ENCODE measurements at places on chromosomes 13 and 19.

- DNase-seq: no peak
Measured at GRCh38 chr13:78540058-78540457, 63.3 kb downstream of the POU4F1 start.

DNA sequence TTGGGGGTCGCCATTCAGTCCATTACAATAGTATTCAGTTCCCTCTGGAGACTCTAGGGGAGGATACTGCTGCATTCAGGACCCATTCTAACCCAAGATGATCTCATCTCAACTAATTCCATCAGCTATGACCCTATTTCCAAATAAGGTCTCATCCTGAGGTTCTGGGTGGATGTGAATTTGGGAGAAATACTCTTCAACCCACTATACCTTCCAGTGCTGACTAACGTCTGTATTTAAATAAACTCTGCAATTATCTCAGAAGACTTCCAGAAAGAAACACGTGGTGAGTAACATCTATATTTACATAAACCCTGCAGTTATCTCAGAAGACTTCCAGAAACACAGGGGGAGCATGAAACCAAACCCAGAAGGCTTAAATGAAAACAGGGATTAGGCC lies 1300.7 kb downstream of the PCDH9 start:
- no peak for DNase-seq

- DNase-seq: no peak
Measured at GRCh38 chr13:38358684-38359083, 9.0 kb downstream of the UFM1 start.

DNA sequence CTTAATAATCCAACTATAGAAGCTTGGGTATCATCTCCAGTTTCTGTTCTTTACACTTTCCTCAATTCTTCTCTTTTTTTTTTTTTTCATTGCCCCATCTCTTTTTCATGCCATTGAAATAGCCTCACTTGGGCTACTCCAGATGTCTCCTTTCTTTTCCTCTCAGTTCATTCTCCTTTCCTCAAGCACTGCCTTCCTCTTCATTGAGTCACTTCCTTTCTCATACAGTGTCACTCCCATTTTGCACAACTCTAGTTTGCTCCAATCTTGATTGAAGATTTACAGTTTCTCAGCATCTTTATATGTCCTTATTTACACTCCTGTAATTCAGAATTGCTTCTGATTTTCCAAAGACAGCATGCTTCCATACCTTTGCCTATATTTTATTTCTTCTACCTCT lies 61.3 kb downstream of the IPO5 start:
- no peak for DNase-seq

- DNase-seq: no peak
Measured at GRCh38 chr13:26474286-26474685, 83.2 kb upstream of the WASF3 start.

DNA sequence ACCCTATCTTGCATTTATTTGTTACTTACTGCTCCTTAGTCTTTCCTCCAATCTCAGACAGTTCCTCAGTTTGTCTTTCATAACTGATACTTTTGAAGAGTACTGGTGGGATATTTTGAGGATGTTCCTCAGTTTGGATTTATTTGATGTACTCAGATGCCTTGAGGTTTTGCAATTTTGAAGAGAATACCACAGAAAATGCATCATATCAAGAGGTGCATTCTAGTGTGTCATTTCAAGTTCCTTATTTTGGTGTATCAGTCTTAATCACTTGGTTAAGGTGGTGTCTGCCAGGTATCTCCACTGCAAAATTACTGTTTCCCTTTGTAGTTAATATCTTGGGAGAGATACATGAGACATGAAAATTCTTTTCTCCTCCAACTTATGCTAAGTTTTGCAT lies 75.1 kb downstream of the URI1 start:
- DNase-seq: no peak

- DNase-seq: no peak
Measured at GRCh38 chr19:28401739-28402424, 811.1 kb downstream of the UQCRFS1 start.

- no peak for DNase-seq
Measured at GRCh38 chr13:34003656-34004055, 185.7 kb downstream of the RFC3 start.

GRCh38 chr13:52027832-52028231 lies 3.3 kb downstream of the UTP14C start:
- DNase-seq: no peak

Data from Panc1 (cell line).